ENCODE measurements at places on chromosomes 2 and 18. TPM values are rescaled to one million over a fixed set of nuclear protein-coding genes. Genes with fewer than 3 reads are reported as not detected.

Gene GPR35
- polyA plus RNA-seq, result 1.7 TPM

Gene SP140
- 0.62 TPM for polyA plus RNA-seq

Gene ILKAP
- 35.1 TPM for polyA plus RNA-seq

Gene TBR1
- polyA plus RNA-seq, result not detected

Gene FAM237A
- polyA plus RNA-seq, result not detected

Gene SIX2
- 6.2 TPM for polyA plus RNA-seq

Gene MOCOS
- polyA plus RNA-seq, result 0.14 TPM

Gene C2orf72
- polyA plus RNA-seq, result 0.23 TPM

Gene RIOK3
- 80.3 TPM for polyA plus RNA-seq

Gene NAT8
- 0.29 TPM for polyA plus RNA-seq

DNA sequence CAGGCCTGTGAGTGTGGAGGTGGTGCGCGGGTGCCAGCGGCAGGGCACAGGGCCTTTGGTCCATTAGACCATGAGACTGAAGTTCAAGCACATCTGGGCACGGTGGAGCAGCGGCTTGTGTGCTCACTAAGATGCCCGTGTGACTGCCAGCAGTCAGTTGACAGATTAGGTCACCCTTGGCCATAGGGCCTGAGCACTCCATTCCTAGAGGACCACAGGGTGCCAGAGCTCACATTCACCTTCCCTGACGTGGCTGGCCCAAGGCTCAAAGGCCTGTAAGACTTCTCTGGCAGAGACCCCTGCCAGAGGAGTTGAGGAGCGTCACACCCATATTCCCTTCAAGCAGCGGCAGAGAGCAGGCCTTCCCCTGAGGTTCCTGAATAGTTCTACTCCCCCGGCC lies 650 bp downstream of the LHCGR start:
- DNase-seq, result no peak

GRCh38 chr18:55932675-55933074 lies 344.7 kb upstream of the TCF4 start:
- no peak for DNase-seq

DNA sequence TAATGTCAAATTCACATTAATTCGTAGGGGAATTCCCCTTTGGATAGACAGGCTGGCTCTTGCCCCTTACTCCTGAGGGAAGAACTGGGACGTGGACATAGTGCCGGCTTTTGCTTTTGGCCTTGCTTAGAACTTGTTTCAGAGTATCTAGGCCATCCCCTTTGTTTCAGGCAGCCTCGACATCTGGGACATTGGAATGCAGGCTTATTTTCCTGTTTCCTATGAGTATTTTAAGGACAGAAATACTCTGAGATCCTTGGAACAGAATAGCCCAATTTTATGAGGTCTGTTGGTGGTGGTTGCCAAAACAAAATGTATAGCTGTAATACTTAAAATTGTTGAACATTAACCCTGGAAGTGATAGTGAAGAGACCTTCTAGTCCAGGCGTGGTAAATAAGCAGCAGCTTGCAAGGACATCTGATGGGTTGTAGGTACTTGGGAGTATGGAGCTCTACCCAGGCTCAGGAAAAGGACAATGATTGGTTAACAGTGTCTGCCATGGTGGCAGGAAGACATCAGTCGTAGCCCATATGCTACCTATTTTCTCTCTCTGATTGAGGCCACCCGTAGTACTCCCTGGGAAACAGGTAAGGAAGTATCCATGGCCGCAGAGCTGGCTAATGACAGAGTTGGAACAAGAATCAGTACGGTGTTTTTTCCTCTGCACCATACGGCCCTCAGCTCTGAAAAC lies 112.4 kb downstream of the CDK15 start:
- no peak for DNase-seq

GRCh38 chr18:55489034-55489986 lies 98.7 kb downstream of the TCF4 start:
- DNase-seq, result no peak

Data from forelimb muscle (tissue), 1 donor.